GM06990 (cell line): ENCODE measurements at places on chromosomes 1 and 21.

DNA sequence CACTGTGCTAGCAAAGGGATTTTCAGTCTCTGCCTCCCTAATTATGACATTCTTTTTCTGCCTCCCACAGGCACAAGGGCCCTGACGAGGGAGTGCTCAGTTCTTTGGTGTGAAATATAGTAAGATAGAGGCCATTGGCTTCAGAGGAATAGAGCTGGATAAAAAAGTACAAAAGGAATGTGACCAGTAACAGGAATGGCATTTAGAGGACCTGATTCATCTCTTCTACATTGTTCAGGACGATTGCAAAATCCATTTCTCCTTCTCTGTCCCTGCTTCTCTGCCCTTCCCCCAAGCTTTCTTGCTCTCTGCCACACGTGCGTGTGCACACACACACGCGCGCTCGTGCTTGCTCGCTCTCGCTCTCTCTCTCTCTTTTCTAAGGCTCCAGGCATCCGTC is 668.2 kb downstream of the KIF26B start:
- no peak for DNase-seq

- DNase-seq: no peak
These were observed 54.4 kb upstream of the KCND3 start for GRCh38 chr1:112043901-112044300.

DNA sequence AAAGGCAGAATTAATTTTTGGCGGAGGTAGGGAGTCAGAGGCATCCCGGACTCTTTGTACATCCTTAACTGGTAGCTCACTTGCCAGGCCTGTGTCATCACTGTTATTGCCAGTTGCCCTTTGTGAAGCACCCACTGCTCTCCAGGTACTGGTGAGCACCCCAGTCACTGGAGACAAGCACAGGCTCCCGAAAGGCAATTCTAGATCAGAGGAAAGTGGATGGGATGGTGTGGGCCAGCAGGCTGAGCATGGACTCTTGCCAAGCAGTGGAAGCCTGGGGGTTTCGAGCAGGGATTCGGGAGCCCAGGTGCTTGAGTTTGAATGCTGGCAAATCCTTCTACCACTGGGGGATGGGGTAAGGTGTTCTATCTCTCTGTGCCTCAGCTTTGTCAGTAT is 551.1 kb downstream of the MATN1 start:
- no peak for DNase-seq

DNA sequence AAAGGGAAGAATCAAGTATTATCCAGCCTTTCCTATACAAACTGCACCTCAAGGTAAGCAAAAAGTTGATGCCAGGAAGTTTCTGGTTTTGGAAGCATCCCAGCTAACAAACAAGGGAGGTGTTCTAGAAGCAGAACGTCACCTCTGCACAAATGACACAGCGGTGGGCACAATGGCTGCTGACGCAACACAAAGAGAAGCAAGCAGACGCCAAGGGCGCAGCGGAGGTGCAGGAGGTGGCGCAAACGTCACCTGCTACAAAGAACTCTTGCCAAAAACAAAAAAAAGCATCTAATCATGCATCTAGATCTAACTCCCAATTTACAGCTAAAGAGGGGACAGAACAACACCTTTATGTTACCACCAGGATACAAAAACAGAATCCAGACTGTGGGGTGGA is 88.5 kb downstream of the NPHP4 start:
- no peak for DNase-seq

DNA sequence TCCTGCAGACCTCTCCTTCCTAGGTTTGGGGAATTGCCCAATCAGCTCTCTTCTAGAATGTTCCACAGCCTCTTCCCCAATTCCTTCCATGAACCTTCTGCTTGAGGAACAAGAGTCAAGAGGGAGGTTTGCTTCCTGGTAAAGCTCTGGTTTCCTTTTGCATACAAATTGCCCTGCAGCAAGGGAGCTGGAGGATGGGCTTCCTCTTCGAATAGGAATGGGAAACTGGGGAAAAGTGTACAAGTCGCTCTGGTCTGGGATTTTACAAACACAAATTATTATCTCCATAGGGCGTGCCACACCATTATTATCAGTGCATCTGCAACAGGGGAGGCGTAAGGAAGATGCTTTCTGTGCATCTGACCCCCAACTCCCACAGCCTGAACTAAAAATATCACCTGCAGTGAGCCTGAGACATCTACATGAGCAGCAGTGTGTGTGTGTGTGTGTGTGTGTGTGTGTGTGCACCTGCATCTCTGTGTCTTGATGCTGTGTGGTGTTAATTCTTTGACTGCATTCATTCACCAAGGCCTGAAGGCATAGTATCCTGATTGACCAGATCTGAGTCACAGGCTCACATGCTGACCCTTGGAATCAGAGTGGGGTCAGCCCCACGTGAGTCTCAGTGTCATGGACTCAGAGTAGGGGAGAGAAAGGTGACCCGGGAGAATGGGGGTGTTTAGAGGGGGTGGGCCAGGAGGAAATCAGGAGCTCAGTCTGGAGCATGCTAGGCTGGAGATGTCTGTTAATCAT is 272.9 kb downstream of the KAZN start:
- no peak for DNase-seq

GRCh38 chr1:247177755-247178154 is 5.9 kb upstream of the ZNF124 start:
- no peak for DNase-seq

DNA sequence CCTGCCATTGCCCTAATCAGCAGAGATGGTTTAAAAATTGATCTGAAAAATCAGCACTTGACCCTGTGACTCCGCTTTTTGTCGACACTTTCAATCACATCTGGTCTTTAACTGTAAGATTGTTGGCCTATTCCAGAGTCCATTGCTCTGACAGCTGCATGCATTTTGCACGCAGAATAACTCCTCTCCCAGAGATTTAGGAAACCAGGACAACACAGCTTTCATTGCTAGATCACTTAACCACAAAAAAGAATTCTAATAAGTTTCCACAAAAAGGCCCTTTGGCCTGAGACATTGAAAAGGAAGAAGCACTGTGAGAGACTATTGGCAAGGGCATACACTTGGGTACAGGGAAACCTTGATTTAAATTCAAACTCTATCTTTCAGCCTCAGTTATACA is 373.1 kb downstream of the TGFB2 start:
- no peak for DNase-seq

GRCh38 chr1:240652961-240653409 is 41.0 kb upstream of the GREM2 start:
- no peak for DNase-seq

- DNase-seq: no peak
These were observed 30.7 kb downstream of the CA6 start for GRCh38 chr1:8976338-8976737.

- no peak for DNase-seq
These were observed 326.2 kb downstream of the DUSP10 start for GRCh38 chr1:221415651-221416050.
